ENCODE measurements at places on chromosomes 11 and 22. TPM values are rescaled to one million over a fixed set of nuclear protein-coding genes. Genes with fewer than 3 reads are reported as not detected.

The NELL1 gene
- total RNA-seq: not detected

The DLG2 gene
- total RNA-seq: 0.63 TPM

The ST13 gene
- 155 TPM for total RNA-seq

The CARD10 gene
- total RNA-seq: 34.8 TPM

The APOC3 gene
- not detected for total RNA-seq

The OR52I1 gene
- not detected for total RNA-seq

The EXPH5 gene
- total RNA-seq: 0.82 TPM

The TSGA10IP gene
- total RNA-seq: not detected

The TECTA gene
- 0.64 TPM for total RNA-seq

The RASD2 gene
- total RNA-seq: 0.29 TPM

The SHANK2 gene
- 4.7 TPM for total RNA-seq

The RBMXL2 gene
- not detected for total RNA-seq

The LIN7C gene
- total RNA-seq: 23.6 TPM
